Activated CD4-positive, CD25-positive, alpha-beta regulatory T cell treated with anti-CD3 and anti-CD28 coated beads, Interleukin-2, amount 50 U/mL, for 24 hours (primary cell): ENCODE measurements at places on chromosomes 16 and 17.
A peak's percentile ranks its signal among the peaks of the same experiment; 100 is the strongest.

- no peak for ATAC-seq
Observed at GRCh38 chr16:212999-213398, 16.2 kb downstream of the LUC7L start.

GRCh38 chr16:21150375-21151001 lies at the start of gene DNAH3:
DNAH3 (minus strand) TSS chr16:21150846; CDS start chr16:21150319, 527 bp downstream.
- ATAC-seq = no peak

- ATAC-seq = no peak
Observed at GRCh38 chr16:50284131-50284911, 18.0 kb downstream of the ADCY7 start.

DNA sequence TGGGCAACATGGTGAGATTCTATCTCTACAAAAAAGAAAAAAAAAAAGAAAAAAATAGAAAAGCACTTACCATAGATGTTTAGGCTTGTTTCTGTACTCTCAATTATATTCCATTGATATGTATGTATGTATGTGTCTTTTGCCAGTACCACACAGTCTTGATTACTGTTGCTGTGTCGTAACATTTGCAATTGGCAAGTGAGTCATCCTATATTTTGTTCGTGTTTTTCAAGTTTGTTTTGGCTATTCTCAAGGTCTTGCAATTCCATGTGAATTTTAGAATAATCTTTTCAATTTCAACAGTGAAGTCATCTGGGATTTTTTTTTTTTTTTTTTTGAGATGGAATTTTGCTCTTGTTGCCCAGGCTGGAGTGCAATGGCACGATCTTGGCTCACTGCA lies 19.3 kb downstream of the SPECC1 start:
- ATAC-seq = no peak

- no peak for ATAC-seq
Observed at GRCh38 chr17:14621826-14622614, 321.1 kb downstream of the HS3ST3B1 start.

DNA sequence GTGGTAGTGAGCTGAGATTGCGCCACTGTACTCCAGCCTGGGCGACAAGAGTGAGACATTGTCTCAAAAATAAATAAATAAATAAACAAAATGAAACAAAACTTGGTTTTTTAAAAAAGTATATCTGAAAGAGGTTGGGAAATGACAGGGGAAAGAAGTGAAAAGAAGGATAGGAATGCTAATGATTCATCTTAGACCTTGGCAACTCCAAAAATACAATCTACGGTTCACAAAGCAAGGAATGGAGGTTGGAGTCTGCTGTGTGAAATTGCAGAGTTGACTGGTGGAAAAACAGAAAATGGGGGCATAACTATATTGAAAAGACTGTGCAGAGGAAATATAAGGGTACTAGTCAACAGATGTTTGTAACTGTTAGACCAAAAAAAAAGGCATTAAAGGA lies 40.0 kb upstream of the CD300E start:
- no peak for ATAC-seq

- ATAC-seq = peak; percentile 74
Observed at GRCh38 chr16:1559446-1559975, 26.0 kb downstream of the TMEM204 start.

- peak; percentile 74 for ATAC-seq
Observed at GRCh38 chr16:12819126-12820117, 15.7 kb upstream of the CPPED1 start.
